ENCODE measurements at places on chromosomes 1 and 21. TPM values are rescaled to one million over a fixed set of nuclear protein-coding genes. Genes with fewer than 3 reads are reported as not detected.

The SFN gene
- 0.53 TPM for total RNA-seq

DNA sequence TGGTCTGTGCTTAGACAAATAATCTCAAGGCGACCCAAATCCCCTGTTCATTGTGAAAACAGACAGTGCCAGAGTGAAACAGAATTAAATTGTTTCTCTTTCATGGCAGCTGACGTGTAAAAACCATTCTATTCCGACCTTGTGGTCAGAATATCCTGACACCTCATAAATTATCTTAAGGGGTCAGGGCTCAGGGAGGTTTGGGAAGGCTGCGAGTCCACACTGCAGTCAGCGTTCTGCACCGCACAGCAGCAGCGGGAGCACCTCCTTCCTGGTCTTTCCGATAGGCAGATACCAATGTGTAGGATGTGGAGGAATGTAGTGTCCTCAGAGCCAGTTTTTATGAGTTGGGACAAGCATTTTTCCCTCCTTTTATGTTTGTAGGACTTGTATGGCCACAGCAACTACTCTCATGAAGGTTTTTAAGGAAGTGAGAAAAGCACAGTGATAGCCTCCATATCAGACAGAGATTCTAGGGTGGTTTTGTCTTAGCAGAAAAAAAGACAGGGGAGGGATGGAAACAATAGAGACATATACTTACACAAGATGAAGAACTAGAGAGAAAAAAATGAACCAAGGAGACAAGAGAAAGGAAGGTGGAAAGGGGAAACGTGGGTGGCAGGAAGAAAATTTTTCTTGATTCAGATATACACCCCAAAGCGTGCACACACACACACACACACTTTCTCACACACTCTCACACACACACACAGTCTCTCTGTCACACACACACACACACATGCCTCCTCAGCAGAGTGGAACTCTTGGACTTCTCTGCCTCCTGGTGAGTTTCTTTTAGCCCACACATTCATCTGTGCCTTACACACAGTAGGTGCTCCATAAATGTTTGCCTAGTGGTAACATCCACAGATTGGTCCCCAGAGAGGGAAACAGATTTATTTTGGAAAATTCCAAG lies 68.6 kb downstream of the NTMT2 start:
- no peak for DNase-seq

- no peak for DNase-seq
Observed at GRCh38 chr1:238409191-238409850, 518.6 kb upstream of the ZP4 start.

DNA sequence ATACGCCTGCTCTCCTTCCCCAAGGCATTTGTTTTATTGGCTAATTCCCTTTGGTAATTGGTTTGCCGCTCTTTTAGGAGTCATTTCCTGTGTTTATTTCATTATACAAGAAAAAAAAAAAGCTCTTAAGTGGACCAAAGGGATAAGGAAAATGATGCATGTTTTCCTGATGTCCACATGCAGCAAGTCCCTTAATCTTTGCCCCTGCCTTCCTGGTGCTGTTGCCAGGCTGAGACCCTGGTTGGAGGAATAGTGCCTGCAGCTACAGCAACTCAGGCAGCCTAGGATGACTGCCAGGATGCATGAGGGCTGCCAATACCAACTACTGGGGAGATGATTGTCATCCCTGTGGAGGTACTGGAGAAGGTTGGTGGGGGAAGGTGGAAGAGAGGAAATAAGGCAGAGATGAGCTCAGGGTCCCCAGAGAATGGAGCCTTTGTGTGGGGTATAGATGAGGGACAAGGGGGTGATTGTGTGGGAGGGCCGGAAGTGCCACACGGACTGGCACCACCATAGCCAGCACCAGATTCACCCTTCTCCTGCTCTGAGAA lies 6.1 kb upstream of the GATAD2B start:
- DNase-seq = no peak

DNA sequence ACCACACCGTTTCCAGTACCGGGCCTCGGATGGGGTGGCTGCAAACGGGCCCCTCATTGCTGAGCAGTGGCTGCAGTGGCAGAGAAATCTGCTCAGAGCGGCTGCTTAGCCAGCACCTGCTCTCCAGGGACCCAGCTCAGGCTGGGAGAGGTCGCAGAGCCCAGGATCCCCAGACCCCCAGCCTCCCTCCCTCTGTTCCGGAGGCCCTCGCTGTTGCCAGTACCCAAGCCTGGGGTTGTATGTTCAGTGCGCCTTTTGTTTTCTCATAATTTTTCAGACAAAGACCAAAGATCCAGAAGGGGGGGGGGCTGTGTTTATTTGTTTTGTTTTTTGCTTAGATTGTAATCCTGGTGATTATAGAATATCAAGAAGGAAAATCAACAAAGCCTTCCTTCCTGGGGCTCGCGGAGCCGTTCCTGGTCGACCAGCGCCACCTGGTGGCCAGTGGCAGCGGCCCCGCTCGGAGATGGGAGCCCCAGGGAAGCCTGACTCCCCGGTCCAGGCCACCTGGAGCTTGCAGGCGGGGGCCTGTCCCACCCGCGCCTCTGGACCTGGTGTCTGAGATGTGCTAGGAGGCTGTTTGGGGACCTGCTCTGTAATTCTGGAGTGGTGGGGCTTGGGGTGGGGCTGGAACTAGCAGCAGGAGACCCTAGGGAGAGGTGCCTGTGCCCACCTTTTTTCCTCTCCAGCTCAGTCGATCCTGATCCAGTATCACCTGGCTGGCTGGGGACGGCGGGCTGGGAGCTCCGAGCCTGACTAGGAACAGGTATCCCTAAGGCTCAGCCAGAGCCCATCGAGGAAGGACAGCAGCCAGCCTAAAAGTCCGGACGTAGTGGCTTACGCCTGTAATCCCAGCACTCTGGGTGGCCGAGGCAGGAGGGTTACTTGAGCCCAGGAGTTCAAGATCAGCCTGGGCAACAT lies 123.9 kb upstream of the VAMP3 start:
- peak; percentile 89 for DNase-seq

GRCh38 chr1:148293651-148294050 lies 141.6 kb upstream of the NBPF11 start:
- no peak for DNase-seq

DNA sequence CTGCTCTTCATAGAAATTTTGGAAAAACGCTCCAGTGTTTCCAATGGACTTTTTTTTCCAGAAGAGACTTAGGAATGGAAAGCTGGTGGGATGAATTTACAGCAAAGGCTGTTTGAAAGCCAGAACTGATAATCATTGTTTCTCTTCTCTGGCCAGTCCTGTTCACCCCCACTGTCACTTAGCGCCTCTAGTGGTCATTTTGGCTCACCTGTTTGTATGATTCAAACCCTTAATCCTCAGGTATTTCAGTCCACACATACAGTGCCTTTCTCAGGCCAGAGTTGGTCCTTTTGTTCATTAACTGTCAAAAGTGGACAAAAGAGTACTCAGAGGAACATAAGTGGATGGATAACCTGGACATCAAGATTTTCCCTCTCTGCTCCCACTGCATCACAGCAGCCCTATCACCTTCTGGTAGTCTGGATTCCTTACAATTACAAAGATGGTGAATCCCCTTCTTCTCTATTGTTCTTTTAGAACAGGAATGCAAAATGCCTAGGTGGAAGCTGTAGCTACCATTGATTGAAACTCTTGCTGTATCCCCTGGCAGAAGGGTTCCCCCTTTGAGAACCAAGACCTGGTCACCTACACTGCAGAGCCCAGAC lies 177.6 kb upstream of the OLFM3 start:
- no peak for DNase-seq

All from sciatic nerve (tissue), 2 donors.